ENCODE measurements at places on chromosomes 3 and 15.

- H3K27me3 ChIP-seq = no peaks in the 10 kb centered on the region
- no peak for DNase-seq
- no peak overlapping the region for H3K27ac ChIP-seq
- H3K36me3 ChIP-seq = no peaks in the 10 kb centered on the region
- no peaks in the 10 kb centered on the region for H3K4me1 ChIP-seq
These were observed 1010.6 kb downstream of the ROBO2 start for GRCh38 chr3:78050276-78051065.

- no peaks in the 10 kb centered on the region for H3K27me3 ChIP-seq
- no peaks in the 10 kb centered on the region for H3K36me3 ChIP-seq
- H3K27ac ChIP-seq = no peak overlapping the region
- no peaks in the 10 kb centered on the region for H3K4me1 ChIP-seq
These were observed 91.1 kb upstream of the ARL6 start for GRCh38 chr3:97673357-97673997.

- H3K4me1 ChIP-seq = no peaks in the 10 kb centered on the region
- H3K4me3 ChIP-seq = no peak overlapping the region
- no peaks in the 10 kb centered on the region for H3K36me3 ChIP-seq
These were observed 15.5 kb upstream of the GATM start for GRCh38 chr15:45393851-45394250.

GRCh38 chr15:87345961-87346360 is 910.6 kb downstream of the NTRK3 start:
- H3K27me3 ChIP-seq = no peaks in the 10 kb centered on the region
- H3K4me1 ChIP-seq = no peaks in the 10 kb centered on the region

DNA sequence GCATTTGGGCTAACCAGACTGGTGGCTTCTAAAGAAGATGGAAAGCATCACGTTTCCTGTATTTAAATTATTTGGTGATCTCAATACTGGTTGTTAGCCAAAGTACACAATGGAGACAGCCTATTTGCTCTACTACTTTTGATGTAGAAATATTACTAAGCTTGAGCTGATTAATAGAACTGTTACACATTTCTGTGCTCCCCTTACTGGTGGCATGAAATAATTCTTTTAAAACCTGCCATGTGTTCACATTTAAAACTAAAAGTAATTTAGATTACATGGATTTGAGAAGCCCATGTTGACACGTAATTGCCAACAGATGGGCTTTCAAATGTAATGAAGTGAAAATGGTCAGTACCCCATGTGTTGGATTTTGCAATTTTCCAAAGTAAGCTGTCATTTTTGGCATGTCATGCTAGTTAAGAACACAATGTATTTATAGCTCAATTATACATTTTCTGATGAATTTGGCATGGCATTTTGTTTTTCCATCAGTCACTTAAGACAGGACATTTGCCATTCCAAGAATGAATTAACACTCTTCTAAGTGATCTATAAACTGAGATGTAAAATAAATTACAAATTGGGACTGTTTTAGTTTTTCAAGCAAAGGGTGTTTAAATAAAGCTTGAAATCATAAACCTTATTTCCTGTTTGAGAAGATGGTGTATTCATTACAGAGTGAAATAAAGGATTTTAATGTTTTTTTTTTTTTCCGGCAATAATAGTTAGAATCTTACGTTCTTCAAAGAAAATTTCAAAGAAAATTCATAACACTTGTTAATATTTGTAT is 10.8 kb upstream of the RARRES1 start:
- no peak overlapping the region for H3K4me3 ChIP-seq
- H3K36me3 ChIP-seq = peaks cover 17% of the 10 kb centered on the region
- H3K4me1 ChIP-seq = no peaks in the 10 kb centered on the region
- no peaks in the 10 kb centered on the region for H3K27me3 ChIP-seq
- no peak for DNase-seq

- no peak for DNase-seq
- H3K4me3 ChIP-seq = no peak overlapping the region
- H3K36me3 ChIP-seq = no peaks in the 10 kb centered on the region
- H3K4me1 ChIP-seq = no peaks in the 10 kb centered on the region
These were observed 74.7 kb downstream of the GLDN start for GRCh38 chr15:51416129-51416528.

DNA sequence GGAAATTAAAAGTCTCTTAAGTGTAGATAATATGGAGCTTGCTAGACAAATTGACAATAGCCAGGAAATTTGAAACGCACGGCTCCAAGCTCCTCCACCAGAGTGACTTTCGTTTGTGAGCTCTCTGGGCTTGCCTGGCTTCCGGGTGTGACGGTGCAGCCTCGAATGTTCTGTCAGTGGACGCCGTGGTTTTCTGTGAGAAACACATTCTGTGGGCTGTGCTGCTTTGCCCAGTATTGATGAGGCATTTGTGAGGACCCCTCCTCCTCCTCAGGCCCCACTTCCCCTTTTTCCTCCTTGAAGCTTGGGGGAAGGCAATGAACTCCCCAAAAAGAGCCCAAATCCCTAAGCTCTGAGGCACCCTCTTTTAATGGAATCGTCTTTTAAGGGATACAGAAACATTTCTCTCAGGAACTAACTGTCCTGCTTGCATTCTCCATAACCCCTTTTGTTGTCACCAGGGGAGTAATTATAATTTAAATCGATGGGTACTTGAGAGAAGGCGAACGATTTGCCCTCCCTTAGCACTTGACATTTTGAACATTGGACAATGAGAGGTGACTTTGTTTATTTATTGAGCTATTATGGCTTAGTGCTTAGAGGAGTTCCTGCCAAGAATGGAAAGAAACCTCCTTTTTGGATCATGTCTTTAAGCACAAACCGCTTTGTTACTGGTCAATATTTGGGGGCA is 40.8 kb downstream of the POLR2M start:
- H3K27me3 ChIP-seq = no peaks in the 10 kb centered on the region
- peaks cover 2% of the 10 kb centered on the region for H3K4me1 ChIP-seq
- no peak for DNase-seq
- H3K36me3 ChIP-seq = no peaks in the 10 kb centered on the region
- H3K4me3 ChIP-seq = no peak overlapping the region
- no peak overlapping the region for H3K27ac ChIP-seq

- no peak overlapping the region for H3K27ac ChIP-seq
- no peaks in the 10 kb centered on the region for H3K36me3 ChIP-seq
- H3K4me1 ChIP-seq = no peaks in the 10 kb centered on the region
- DNase-seq = peak; percentile 25
- H3K4me3 ChIP-seq = no peak overlapping the region
These were observed 29.5 kb upstream of the THSD4 start for GRCh38 chr15:71085809-71086208.

GRCh38 chr15:47820057-47820746 is 102.9 kb downstream of the SEMA6D start:
- no peak overlapping the region for H3K4me3 ChIP-seq
- no peaks in the 10 kb centered on the region for H3K27me3 ChIP-seq
- DNase-seq = peak; percentile 37
- no peak overlapping the region for H3K27ac ChIP-seq

DNA sequence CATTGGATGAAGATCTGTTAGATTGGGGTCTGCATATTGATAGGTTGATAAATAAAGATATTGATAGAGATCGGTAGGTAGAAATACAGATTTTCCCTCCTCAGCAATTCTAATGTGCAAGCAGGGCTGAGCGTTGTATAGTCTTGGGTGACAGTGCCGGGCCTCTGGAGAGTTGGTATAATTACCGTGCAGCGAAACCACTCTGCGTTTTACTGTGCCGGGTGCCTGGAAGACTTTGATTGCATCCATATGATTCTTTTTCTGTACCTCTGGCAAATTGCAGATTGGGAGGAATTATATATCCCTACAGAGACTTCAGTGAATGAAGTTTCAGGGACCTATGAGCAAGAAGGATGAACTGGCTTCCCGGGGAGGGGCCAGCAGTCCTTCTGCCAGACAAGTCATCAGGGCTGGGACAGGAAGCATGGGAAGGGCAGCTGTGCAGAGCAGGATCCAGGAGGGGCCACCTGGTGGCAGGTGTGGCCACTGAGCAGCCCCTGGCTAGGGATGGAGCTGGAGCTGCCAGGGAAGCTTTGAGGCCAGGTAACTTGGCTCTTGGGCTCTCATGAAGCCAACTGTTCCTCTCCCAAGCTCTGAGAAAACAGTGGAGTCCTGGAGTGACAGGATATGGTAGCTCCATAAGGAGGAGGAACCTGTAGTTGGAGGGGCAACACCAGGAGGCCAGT is 132.5 kb downstream of the APBA2 start:
- no peaks in the 10 kb centered on the region for H3K27me3 ChIP-seq
- peaks cover 3% of the 10 kb centered on the region for H3K36me3 ChIP-seq
- H3K27ac ChIP-seq = no peak overlapping the region
- DNase-seq = no peak

DNA sequence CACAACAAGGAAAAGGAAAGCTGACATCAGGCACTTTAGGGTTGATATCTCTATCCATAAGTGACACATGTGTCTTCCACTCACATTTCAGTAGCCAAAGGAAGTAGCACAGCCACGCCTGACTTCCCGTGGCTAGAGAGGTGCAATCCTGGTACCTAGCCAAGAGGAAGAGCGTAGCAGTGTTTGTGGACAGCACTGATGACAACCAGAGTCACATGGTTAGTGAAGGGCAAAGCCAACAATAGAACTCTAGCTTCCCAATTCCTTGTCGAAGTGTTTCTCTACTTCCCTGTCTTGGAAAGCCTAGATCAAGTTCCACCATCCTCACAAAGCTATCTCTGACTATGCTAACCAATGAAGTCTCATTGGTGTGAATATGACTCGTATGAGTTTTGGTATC is 189.2 kb downstream of the RSL24D1 start:
- no peak for DNase-seq
- H3K27me3 ChIP-seq = no peaks in the 10 kb centered on the region
- peaks cover 9% of the 10 kb centered on the region for H3K4me1 ChIP-seq
- no peak overlapping the region for H3K27ac ChIP-seq

DNA sequence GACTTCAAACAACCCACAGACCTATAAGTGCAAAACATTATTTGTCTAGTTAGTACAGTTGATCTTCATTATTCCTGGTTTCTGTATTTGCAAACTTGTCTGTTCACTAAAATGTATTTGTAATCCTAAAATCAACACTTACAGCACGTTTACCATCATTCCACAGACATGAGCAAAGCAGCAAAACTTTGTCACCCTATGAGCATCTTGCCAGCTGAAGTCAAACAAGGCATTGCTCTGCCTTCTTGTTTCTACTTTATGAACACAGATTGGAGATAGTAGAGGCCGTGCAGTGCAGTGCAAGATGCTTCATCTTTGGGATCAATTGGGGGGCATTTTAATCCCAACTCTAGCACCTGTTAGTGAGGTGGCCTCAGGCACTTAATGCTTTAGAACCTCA is 202.1 kb downstream of the NLGN1 start:
- DNase-seq = no peak
- H3K36me3 ChIP-seq = peaks cover 2% of the 10 kb centered on the region
- no peaks in the 10 kb centered on the region for H3K4me1 ChIP-seq
- no peak overlapping the region for H3K4me3 ChIP-seq
- no peaks in the 10 kb centered on the region for H3K27me3 ChIP-seq

DNA sequence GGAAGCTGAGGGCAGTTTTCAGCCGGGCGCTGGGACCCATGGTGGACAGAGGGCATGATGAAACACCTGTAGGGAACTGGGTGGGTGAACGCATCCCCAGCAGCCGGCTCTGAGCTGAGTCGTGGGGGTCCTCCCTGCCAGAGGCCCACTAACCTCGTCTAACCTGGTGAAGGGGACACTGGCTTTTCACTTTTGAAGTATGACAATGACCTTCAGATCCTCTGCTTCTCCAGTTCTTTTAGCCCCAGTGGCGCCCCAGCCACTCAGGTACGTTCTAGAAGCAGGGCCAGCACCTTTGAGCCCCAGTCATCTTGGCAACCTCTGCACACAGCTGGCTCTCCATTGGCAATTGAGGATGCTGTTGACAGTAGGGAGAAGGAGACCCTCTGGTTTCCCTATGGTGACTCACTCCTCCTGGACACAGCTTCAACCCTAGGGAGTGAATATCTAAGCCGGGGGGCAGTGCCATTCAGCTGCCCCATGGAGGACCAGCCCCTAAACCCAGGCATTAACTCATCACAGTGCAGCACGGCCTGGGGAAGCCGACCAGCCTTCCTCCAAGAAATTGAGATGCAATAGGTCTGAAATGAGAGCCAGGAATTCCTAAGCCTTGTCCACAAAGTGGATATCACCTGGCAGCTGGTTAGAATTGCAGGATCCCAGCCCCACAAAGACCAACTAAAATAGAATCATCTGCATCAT is 46.1 kb downstream of the CMTM6 start:
- DNase-seq = no peak
- no peak overlapping the region for H3K27ac ChIP-seq
- peaks cover 18% of the 10 kb centered on the region for H3K4me1 ChIP-seq
- H3K27me3 ChIP-seq = peaks cover 5% of the 10 kb centered on the region
- no peak overlapping the region for H3K4me3 ChIP-seq

DNA sequence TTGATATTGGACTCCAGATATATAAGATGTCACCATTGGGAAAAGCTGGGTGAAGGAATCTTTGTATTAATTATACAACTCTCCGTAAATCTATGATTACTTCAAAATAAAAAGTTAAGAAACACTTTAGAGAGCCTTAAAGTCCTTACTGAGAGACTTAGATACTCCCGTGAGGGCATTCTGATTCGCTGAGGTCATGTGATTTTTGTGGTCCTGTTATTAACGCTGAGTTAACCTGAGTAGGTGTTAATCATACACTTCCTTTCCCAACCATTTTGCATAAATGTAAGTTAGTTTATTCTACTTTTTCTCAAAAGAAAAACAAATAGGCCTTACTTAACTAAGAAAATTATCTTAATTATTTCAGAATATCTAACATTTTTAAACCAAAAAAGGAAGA is 67.1 kb upstream of the LMOD3 start:
- no peak overlapping the region for H3K4me3 ChIP-seq
- no peak for DNase-seq
- no peaks in the 10 kb centered on the region for H3K27me3 ChIP-seq
- peaks cover 35% of the 10 kb centered on the region for H3K36me3 ChIP-seq

DNA sequence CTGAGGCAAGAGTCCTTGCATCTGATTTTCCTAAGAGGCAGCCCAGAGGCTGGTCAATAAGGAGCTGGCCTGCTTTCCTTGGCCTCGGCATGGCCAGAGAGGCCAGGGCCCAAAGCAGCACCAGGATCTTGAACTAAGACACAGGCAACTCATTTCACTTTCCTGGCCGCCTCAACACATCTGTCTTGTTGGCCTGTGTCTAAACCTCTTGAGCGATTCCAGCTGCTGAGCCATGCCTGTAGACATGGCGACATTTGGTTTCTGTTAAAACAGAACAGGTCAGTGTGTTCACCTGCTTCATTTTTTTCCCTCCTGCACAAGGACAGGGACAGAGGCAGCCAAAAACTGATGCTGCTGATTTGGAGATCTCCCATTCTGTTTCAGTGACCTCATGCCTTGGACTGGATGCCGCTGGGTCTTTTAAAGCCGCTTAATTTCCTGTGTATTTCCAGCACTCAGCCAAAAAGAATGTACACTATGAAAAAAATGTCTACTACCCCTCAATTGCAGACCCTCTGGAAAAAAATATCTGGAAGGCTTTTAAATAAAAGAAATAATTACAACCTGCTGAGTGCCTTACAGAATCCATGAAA is 266.6 kb upstream of the ICE2 start:
- no peak overlapping the region for H3K27ac ChIP-seq
- peaks cover 8% of the 10 kb centered on the region for H3K4me1 ChIP-seq
- DNase-seq = no peak

DNA sequence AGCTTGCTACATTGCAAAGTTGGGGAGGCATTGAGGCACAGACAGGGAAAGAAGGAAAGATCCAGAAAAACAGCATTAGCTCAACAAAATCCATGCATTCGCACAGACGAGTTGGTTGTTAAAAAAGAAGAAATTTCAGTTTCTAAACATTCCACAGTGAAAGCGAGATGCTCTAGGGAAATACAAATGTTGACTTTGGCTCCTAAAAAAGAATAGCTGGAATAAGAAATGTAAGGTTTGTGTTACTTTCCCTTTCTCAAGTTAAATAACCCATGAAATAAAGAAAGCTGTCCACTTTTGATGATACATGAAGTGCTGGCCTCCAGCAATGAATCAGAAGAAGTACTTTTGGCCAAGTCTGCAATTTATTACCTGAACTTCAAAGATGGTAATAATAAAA is 465.1 kb downstream of the ERC2 start:
- no peak overlapping the region for H3K27ac ChIP-seq
- no peaks in the 10 kb centered on the region for H3K36me3 ChIP-seq
- H3K27me3 ChIP-seq = no peaks in the 10 kb centered on the region
- DNase-seq = no peak
